ENCODE measurements at places on chromosomes 12 and 14.

- DNase-seq, result no peak
Observed at GRCh38 chr14:69066396-69067171, 86.3 kb downstream of the DCAF5 start.

GRCh38 chr12:132163041-132163910, 19.0 kb downstream of the NOC4L start:
- no peak for DNase-seq

DNA sequence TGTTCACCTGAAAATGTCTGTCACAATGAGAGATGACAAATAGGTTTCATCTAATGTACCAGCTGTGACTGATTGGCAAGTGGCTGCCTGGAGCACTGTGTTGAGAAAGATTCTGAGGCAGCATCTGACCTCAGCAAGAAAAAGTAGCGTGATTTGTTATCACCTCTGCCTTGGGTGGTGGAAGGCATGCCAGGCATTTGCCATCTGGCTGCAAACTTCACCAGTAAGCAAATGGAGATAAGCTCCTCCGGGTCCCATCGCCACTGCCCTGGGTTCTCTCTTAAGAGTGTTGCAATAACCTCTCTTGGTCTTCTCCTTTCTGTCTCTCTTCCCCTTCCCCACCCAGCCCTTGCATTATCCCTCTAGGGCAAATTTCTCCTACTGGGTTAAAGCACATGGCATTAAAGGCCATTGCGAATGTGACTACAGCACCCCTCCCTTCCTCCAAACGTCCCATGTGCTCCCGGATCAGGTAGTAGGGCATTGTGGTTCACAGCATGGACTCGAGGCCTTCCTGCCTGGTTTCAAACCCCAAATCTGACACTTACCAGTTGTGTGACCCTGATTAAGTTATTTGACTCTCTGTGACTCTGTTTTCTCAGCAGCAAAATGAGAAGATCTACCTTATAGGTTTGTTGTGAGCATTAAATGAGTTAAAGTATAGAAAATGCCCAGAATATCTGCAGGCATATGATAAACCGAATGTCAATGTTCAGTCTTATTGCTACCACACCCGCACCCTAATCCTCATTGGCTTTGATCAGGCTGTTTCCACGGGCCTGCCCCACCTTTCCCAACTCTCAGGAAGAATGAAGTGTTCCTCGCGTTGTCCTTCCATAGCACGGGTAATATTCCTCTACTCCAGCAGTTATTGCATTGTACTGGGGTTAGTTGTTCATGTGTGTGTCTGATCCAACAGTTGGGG, 8.2 kb upstream of the LGALS3 start:
- DNase-seq, result no peak

DNA sequence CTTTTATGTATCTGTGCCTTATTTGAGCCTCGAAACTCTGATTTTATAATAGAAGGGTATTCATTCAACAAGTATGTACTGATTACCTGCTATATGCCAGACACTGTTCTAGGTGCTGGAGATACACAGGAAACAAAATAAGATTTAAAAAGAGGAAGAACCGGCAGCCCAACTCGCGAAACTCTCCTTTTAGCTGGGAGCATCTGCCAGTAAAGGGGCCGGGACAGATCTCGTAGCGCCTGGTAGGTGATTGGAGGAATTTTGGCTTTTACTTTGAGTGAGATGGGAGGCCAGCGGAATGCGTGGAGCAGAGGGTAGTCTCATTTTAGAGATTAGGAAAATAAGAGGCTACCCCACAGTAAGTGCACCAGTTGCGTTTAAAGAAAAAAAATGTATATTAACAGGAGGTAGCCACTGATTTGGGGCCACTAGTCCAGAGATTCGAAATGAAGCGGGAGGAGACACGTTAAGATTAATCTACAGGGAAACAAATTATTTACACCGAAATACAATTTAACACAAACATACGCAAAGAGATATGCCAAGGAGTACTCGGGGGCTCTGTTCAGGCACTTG, 520 bp upstream of the MON2 start:
- DNase-seq, result no peak

GRCh38 chr14:65972891-65973290, 513.3 kb upstream of the CCDC196 start:
- no peak for DNase-seq

All from stimulated activated CD4-positive, alpha-beta T cell treated with anti-CD3 and anti-CD28 coated beads, Interleukin-1b, Interleukin-23, amount 100 ng/mL, for 24 hours (primary cell).